Non-pigmented ciliary epithelial cell (primary cell): ENCODE measurements at places on chromosomes 16 and 17.

GRCh38 chr17:9334536-9335446, 240.8 kb downstream of the STX8 start:
- DNase-seq = no peak

DNA sequence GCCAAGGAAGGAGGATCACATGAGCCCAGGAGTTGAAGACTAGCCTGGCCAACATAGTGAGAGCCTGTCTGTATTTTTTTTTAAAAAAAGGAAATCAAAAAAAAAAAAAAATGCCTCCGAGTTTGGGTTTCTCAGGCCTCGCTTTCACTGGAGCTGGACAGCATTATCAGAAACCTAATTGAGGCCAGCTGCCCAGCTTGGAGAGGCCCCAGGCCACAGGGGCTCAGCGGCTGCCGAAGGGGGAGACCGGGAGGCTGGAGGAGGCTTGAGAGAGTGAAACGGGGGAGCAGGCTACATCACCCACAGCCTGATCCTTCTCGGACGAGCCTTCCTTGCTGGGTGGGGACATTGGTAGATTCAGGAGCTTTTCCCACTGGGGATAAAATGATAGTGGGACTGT, 5.1 kb downstream of the TTYH2 start:
- DNase-seq = no peak

- DNase-seq = no peak
Measured at GRCh38 chr16:85188822-85189672, 76.8 kb upstream of the CIBAR2 start.

GRCh38 chr16:3135126-3135715, 392 bp downstream of the ZNF213 start:
- no peak for DNase-seq

GRCh38 chr17:33511670-33512069, 218.6 kb upstream of the ASIC2 start:
- no peak for DNase-seq

DNA sequence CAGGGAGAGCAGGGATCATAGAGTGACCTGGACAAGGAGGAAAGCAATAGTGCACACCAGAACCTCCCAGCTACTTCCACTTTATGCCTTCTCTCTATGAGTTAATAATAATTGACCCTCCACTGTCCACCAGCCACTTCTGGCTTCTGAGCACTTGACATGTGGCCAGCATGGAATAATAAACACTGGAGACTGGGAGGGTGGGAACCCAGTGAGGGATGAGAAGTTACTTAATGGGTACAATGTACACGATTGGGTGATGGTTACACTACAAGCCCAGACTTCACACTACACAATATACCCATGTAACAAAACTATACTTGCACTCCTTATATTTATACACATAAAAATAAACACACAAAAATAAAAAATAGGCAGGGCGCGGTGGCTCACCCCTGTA, 11.4 kb downstream of the CDC42EP4 start:
- no peak for DNase-seq

DNA sequence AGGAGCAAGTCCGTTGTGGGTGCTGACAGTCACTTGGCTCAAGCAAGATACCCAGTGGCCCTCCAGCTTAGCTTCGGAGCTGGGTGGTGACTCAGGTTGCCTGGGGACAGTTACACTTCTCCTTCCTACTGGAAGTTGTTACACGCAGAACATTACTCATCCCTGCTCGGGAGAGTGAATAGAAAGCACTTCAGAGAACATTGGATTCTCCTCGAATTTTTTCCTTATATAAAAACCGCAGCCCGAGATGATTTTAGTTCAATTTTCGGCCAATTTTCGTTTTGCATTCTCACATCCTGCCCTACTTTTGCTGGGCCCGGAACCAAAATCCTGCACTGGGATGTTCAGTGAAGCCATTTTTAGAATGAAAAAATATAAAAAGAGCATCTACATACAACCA, 99.7 kb downstream of the ELAC2 start:
- no peak for DNase-seq

DNA sequence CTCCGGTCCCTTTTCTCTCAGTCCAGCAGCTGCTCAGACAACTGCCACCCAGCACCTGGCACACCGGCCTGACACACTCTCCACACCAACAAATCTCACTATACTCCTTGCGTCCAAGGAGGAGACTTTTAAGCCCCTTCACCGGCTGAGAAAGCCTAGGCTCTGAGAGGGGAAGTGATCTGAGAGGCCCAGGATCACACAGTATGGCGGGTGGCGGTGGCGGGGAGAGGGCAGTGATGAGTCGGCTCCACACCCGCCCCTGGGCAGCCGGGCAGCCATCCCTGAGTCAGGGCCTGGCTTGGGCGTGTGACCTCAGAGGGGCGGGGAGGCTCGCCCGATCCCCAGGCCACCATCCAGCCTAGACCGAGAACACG, 569 bp downstream of the FLII start:
- no peak for DNase-seq

DNA sequence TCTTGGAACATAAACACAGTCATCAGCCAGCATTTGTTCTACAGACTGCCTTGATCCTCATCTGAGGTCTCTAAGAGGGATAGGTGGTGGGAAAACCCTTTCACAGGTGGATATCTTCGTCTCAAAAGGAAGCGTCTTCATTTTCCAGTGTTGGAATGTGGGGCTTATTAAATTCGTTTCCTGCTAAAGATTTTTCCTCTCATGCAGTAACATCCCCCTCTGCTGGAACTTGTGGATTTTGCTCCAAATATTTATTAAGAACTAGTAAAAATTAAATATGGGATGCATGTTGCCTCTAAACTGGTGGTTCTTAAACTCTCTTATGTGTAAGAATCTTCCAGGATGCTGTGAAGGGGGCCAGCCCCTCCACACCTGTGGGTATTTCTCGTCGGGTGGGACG, 20.1 kb upstream of the MLYCD start:
- DNase-seq = no peak

- DNase-seq = no peak
Measured at GRCh38 chr17:81519284-81520020, 6.9 kb upstream of the ACTG1 start.

GRCh38 chr17:1521086-1521640, 4.8 kb upstream of the INPP5K start:
- DNase-seq = no peak

DNA sequence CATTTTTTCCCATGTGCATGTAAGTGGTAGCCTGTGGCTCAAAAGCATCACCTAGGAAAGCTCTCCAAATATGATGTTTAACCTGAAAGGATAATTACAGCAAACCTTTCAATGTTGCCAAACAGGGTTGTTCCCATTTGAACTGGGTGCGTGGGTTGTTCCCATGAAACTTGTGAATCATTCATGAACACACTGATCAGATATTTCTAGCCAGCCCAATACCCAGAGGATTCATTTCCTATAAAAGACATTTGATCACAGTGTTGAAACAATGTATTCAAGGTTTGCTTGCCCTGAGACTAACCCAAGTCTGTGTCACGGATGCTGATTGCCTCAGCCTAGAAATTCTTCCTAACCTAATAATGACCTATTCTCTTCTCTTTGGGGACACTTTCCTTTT, 12.9 kb downstream of the KRT39 start:
- DNase-seq = peak; percentile 98

- DNase-seq = no peak
Measured at GRCh38 chr16:79267781-79268180, 332.8 kb downstream of the MAF start.

DNA sequence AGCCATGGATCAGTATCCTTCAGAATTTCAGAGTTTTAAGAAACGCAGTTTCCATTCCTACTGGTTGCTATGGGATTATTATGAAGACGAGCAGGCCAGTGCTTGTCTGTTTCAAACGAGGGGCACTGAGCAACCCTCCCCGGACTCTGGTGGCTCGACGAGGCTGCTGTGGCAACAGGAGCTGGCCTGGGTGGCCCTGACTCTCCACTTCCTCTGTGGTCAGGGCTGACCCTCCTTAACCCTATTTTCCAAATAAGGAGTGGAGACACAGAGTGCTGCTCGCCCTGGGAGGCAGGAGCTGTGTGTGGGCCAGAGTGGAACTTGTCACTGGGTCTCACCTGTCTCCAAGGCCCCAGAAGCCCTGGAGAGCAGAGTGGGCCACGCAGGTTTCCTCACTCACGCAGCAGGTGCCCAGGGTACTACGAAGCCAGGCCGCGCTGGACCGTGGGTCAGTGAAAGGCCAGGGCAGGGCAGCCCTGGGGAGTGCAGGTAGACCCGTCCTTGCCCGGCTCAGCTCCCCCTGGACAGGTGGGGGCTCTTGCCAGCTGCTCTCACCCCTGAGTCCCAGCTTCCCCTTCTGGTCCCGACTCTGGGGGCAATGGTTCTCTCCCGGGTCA, 3.3 kb downstream of the GALNS start:
- DNase-seq = no peak

DNA sequence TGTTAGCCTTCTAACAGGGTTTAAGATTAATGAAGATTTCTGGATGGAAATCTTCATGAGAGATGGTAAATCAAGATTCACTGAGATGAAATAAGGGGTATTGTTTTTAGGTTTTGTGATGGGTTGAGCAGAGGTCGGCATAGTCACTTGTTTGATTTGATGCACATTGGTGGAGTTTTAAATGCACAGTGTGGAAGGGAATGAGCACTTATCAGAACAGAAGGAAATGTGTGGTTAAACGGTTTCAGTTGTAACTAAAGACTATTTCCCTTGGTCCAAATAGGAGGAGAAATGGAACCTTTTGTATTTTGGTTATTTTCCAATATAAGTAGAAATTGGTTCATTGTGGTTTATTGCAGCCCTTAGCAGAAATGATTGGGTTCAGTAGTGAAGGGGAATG, 34.1 kb downstream of the CBFB start:
- no peak for DNase-seq

DNA sequence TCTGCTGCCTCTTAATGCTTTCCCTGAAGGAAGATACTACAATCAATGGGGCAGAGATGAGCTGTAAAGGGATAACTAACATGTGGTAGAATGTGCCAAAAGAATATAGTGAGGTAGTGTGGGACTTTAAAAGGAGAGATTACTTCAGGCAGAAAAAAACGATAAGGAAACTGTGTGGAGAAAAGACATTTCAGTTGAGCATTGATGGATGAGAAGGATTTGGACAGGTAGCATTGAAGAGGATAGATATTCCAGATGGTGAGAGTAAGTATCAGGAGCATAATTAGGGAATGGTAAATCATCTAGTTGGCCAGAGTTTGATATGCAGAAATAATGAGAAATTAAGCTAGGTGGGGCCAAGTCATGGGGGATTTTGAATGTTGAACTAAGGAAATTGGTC, 97.3 kb downstream of the NLK start:
- no peak for DNase-seq

DNA sequence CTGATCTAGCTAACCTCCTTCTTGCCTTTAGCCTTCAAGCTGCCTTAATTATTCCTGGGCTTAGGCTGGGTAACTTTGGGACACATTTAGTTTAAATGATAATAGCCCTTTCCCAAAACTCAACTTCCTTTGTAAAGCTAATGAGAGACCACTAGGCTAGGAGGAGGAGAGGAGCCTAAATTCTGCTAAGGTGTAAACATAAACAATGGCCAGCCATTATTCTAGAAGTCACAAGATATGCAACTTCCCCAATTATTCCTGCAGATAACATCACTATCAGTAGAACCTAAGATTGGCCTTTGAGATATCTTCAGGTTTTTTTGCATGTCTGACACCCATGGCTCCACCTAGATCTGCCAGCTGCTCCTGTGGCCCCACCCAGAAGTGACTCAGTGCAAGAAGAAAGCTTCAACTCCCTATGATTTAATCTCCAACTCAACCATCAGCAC, 131.2 kb upstream of the FAM20A start:
- no peak for DNase-seq

- DNase-seq = no peak
Measured at GRCh38 chr16:49324703-49325102, 43.1 kb upstream of the CBLN1 start.

DNA sequence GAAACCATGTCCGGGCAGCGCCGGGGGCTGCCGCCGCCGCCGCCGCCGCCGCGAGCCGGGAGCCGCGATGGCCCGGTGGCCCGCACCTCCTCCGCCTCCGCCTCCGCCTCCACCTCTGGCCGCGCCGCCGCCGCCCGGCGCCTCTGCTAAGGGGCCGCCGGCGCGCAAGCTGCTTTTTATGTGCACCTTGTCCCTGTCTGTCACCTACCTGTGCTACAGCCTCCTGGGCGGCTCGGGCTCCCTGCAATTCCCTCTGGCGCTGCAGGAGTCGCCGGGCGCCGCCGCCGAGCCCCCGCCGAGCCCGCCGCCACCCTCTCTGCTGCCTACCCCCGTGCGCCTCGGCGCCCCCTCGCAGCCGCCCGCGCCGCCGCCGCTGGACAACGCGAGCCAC, 587 bp downstream of the HS3ST4 start:
- no peak for DNase-seq

DNA sequence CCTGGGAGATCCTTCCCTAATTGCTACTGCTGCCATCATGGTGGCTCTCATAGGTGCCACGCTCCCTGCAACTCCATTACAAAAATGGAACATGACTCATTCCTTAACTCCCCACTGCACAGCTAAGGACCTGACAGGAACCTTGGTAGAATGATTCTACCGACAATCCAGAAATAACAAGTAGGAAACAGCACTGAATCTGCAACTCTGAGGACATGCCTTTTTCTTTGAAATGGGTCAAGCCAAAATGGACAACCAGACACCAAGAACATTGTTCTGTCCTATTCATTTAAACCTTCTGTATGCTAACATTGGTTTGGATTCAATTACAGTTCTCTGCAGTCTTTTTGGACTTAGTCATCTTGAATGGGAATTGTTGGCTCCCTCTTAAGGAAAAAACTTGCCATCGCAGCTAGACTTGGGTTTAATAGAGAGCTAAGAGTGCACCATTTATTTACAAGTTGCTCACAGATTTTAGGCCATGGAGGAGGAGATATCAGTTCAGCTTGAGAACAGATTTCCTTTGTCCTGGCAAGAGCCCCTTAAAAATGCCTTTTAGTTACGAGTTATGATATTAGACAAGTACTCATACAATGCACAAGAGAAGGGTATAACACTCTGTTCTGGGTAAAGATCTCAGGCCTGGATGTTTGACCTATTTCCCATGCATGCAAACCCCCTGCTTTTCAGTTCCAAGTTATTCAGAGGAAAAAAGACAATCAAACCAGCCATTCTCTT, 20.9 kb upstream of the NSRP1 start:
- DNase-seq = no peak

DNA sequence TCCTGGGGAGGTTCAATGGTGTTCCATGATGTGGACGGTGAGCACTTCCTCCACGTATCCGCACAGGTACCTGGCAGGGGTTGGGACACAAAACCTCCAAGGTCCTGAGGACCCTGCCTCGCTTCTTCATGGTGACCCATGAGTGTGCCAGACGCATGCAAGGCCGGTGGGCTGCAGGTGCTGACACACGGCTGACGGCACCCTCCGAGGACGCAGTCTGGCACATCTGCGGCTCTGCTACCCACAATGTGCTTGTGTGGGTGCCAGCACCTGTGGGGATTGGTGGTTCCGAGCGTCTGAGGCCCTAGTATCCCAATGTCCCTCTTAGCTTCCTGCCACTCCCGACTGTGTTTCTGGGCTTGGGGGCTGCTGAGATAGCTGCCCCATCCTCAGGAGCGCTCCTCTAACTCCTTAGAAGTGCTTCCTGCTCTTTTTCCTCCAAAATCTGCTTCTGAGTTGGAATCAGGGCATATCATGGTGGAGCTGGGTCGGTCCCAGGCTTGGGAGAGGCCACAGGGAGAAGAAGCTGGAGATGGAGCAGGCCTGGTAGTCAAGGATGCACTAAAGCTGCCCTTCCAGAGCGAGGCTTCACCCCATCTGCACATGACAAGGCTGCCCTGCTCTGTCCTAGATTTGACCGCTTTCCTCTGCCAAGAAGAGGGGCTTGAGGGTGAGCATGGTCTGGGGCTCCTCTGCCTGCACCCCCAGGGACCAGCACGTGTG, 1.6 kb downstream of the CYGB start:
- DNase-seq = no peak

- DNase-seq = peak; percentile 30
Measured at GRCh38 chr17:12089809-12090384, 69.2 kb downstream of the MAP2K4 start.
